ENCODE measurements at places on chromosomes 16 and 17.

GRCh38 chr17:62797959-62798358, 10.2 kb downstream of the MARCHF10 start:
- DNase-seq, result no peak

GRCh38 chr16:15682105-15682570, 32.1 kb downstream of the NDE1 start:
- peak; percentile 20 for DNase-seq

GRCh38 chr17:28320215-28321061, 1.4 kb downstream of the TMEM97 start:
- no peak for DNase-seq

- DNase-seq, result no peak
Observed at GRCh38 chr17:58136669-58137279, 11.4 kb upstream of the OR4D1 start.

DNA sequence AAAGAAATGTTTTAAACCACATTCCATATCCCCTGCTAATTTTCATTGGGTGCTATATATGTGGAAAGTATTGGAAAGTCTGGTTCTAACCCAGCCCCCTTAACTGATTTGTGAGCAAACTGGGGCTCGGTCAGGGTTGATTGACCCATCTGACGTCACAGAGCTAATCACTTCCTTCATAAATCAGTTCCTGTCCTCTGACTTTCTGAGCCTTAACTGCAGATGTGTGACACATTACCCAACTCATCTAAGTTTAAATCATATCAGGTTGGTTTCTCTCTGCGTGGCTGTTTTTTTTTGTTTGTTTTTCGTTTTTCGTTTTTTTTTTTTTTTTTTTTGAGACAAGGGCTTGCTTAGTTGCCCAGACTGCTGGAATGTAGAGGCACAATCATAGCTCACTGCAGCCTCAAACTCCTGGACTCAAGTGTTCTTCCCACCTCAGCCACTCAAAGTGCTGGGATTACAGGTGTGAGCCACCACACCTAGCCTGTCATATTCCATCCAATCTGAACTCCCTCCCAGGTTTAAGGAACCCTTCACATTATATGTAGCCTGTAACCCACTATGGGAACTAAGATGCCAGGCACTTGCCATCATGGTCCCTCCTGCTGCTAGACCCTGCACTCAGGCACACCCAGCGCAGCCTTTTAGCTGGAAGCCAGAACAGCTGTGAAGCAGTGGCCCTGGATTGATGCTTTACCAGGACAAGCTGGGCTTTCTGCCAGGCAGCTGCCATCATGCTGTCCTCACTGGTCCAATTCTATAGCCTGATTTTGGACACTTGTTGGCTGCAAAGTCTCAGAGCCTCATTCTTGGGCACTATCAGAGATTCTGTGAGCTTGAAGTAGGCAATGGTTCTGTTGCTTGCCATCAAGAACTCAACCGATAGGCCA, 6.9 kb upstream of the BPTF start:
- no peak for DNase-seq

- DNase-seq, result no peak
Observed at GRCh38 chr16:14682121-14682520, 12.0 kb downstream of the PLA2G10 start.

DNA sequence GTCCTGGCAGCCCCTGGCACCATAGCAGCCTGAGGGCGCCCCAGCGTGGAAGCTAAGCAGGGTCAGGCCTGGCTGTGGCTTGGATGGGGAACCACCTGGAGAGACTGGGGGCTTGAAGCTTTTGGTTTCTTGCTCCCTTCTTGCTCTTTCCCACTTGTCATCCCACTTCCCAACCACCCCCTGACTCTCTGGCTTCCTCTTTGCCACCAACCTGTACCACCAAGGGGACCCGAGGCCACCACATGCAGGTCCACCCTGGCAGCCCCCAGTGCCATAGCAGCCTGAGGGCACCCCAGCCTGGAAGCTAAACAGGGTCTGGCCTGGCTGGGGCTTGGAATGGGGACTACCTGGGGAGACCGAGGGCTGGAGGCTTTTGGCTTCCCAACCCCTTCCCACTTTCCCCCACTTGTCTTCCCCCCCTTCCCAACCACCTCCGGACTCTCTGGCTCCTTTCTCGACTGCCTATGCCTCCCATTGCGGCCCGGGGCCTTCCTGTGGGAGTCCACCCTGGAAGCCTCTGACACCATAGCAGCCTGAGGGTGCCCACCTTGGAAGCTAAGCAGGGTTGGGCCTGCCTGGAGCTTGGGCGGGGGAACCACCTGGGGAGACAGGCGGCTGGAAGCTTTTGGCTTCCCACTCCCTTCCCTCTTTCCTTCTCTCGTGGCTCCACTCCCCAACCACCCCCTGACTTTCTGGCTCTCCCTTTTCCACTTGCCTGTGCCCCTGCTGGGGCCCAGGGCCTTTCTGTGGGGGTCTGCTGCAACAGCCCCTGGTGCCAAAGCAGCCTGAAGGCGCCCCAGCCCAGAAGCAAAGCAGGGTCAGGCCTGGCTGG, 2294.4 kb downstream of the TP53TG3F start:
- DNase-seq, result no peak

- no peak for DNase-seq
Observed at GRCh38 chr17:3986270-3986938, 22.2 kb upstream of the ATP2A3 start.

Data from iPS DF 19.7 (cell line).